Prostate gland (tissue), 2 donors: ENCODE measurements at places on chromosomes 6 and 20.

DNA sequence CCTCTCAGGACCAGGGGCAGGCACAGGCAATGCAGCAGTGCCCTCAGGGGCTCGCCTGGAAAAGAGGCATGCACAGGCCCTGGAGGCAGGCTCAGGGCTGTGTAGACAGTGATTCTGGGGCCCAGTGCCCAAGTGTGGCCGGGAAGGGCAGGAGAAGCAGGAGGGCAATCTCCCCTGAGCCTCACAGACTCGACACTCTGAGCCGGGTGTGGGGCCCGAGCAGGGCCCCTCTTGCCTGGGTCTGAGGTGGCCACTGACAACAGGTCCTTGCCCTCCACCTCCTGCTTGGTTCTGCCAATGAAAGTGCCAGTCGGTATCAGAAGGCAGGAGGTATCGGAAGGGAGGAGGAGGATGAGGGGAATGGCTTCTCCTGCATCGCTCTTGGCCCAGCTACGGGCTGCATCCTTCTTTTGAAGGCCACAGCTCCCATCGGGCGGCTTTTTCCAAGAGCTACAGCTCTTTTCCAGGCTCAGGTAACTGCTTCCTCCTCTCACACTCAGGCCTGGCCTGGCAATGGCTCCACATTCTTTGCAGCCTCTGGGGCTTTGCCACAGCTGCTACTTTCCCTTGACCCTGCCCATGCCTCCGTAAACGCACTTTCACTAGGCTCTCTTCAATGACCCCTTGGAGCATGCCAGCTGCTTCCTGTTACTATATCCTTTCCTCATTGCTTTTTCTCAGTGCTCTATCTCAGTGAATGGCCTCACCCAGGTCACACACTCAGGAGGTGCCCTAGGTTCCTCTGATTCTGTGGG is 24.5 kb downstream of the GABRR2 start:
- DNase-seq, result no peak

DNA sequence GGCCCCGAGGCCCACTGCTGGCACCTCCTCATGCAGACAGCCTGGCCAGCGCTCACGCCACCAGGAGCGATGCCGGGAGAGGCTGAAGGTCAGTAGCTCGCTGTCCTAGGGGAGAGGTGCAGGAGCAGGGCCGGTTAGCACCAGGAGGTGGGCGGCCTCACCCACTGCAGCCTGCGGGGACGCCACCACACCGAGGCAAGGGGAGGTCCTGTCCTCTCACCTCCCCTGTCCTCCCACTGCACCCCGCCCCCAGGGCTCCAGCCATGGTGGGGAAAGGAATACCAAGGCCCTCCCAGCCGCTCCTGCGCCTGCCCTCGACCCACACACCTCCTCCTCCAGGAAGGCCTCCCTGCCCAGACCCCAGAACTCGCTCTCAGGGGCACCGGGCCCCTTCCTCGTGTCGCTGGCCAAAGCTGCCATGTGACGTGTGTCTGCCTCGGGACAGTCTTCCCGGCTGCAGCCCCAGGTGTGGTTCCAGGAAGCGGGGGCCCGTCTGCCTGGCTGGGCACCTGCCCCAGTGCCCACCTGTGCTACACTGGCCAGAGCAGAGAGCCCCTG is 6.5 kb downstream of the NKAIN4 start:
- DNase-seq, result no peak

DNA sequence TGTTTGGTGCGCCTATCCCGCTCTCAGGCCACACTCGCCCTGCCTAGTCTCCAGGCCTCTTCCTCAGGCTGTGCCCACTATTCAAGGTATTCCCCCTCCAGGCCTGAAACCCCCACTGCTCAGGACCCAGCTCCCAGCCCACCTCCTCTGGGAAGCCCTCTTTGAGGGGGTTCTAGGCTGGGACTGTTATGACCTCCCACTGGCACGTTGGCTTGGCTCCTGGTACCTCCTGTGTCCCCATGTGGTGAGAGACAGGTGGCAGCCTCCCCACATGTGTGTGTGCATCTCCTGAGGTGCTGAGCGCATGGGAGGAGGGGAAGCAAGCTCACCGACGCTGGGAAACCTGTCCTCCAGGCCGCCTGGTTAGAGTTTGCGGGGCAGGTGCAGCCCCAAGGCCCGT is 82.5 kb downstream of the EDN3 start:
- DNase-seq, result no peak

DNA sequence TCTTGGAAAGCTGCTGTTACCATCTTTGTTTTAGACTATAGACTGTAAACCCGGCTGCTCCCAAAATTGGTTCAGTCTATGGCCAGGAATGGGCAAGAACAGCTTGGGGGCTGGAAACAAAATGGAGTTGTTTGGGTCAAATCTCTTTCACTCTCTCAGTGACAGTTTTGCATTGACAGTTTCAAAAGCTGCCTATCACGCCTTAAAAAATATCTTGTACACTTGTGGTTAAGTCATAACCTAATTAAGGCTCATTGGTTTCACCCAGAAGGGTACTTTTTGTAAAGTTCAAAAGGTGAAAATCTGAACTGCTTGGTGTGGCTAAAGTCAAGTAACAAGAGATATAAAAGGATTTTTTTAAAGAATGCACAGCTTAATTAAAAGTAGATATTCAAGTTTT is 76.1 kb upstream of the PRL start:
- DNase-seq, result no peak

DNA sequence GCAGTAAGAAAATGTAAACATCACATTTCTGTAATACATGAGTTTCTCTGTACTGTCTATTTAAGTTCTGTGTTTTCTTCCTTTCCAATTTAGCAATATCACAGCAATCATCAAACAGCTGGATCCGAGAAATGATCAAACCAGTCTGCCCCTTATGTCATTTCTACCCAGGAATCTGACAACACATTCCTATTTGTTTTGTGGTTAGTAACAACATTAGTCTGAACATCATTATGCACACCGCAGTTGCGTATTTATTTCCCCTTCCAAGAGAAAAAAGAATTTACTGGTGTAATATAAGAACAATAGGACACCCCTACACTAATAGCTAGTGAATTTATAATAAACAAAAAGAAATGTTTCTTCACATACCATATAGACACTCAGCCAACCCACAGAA is 179.5 kb downstream of the BTBD9 start:
- no peak for DNase-seq

DNA sequence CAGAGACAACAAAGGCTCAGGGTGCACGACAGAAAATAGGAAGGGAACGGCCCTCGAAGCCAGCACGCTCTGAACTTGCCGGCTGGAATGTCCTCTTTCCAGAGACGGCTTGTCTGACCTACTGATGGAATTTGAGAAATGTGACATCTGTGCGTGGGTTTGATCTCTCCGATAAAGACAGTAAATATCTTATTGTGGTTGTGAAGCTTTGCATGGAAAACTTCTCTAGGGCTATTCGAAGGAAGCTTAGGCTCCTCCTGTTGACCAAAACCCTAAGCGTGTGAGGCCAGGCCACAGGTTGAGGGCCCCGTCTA is 247.3 kb downstream of the ZNF217 start:
- DNase-seq, result no peak

GRCh38 chr6:30837870-30838269 is 46.4 kb upstream of the DDR1 start:
- DNase-seq, result no peak

DNA sequence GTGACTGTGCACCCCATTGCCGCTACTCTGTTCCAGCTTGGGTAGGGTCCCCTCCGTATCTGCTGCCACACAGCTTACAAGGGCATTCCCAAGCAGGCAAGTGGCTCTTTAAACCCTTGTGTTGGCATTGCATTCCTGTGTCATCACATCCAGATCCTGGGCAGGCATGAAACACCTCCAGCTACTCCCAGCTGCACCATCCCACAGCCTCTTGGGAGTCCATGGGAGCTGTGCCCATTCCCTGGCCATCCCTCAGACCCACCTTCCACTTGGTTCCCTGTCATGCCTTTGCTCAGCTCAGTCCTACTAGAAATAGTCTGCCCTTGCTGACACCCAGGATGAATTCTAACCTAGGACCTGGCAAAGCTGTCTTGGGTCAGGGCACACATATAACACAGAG is 87.7 kb downstream of the PSMG4 start:
- no peak for DNase-seq

DNA sequence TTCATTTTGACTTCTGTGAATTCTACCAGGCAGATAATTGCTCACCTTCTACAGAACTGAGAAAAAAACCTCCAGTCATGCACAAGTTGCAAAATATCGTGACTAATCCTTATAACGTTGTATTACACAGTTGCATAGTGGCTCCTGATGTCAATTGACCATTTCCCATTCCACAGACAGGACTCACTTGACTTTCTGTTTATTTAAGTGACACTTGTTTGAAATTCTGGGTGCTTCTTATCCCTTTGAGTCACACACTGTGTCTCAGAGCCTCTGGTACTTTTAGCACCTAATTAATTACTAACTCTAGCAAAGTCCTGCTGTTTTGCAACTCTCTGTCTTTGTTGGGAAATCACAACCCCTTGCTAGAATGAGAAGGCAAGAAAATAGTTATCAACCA is 16.2 kb upstream of the RSPO3 start:
- DNase-seq, result no peak

DNA sequence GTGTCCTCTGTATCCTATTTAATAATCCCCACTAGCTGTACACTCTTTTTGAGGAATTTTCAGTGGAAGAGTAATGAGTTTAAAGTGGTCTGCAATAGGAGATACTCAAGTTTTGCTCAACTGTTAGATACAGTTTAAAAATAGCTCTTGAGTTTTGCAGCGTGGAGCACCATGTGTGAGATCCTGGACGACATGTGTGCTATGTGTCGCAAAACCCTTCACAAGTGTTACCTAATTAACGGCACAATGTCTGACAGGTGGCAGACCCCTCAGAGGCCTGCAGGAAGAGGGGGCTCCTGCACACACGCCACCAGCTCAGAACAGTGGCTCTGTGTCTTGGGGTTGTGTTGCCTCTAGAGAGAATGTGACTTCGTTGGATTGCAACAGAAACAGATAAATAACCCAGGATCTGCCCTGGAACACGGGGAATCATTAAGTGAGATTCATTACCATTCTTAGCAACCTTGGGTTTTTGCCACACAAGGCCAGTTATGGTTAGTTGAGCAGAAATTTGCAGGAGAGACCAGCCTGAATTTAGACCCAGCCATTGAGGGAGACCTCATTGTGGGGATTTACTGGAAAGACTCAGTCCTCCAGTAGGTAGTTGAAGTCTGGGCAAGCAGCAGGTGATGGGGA is 73.8 kb downstream of the SASH1 start:
- DNase-seq, result no peak

GRCh38 chr6:28988536-28989311 is 16.4 kb downstream of the ZNF311 start:
- no peak for DNase-seq

- no peak for DNase-seq
Measured at GRCh38 chr6:110900028-110900598, 25.5 kb downstream of the AMD1 start.

DNA sequence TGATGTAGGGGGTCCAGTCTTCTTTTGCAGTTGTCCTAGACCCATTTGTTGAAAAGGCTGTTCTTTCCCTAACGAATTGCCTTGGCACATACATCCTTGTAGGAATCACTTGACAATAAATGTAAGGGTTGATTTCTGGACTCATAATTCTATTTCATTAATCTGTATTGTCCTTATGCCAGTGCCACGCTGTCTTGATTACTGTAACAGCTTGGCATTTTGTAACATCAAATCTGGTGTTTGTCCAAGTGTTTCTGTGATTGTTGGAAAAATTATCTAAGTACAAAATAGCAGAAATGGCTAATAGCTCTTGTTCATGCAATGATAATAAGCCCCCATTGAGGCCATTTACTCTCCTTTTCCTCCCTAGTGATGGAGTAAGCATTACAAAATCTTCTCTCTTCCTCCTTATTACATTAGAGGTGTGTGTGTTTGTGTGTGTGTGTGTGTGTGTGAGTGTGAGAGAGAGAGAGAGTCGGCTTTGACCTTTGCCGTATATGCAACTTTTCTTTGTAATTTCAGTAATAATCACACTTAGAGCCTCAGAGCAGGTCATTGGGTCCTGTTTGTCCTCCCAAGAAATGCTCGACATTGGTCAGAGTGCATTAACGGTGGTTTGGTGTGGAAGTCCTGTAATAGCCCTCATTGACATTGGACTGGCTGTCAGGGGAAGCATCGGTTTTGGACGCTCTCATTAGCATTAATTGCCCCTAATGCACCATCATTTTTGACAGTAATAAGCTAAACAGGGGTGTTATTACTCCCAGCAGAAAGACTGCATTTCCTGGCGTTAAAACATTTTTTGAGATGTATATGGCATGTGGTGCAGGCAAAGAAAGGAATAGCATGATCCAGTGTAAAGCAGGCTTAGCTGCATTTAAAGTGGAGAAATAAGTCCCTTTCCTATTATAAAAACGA is 40.7 kb upstream of the MROH8 start:
- DNase-seq, result no peak

GRCh38 chr6:3809515-3809891 is 39.7 kb upstream of the FAM50B start:
- no peak for DNase-seq

DNA sequence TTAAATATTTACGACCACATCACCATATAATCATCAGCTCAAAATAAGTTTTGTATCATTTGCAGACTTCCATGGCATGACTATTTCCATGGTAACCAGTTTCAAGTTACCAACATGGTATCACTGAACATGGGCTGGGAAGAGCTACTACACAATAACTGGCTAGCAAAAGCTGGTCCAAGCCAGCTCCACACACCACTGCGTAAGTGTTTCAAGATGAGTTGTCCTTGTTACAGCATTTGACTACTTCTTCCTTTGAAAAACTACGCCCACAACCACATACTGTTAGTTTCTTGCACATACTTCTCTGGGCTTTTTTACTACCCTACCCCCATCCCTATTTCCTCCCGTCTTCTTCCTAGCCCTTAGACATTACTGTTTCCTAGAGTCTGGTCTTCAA is 8.5 kb downstream of the CD164 start:
- DNase-seq, result no peak

DNA sequence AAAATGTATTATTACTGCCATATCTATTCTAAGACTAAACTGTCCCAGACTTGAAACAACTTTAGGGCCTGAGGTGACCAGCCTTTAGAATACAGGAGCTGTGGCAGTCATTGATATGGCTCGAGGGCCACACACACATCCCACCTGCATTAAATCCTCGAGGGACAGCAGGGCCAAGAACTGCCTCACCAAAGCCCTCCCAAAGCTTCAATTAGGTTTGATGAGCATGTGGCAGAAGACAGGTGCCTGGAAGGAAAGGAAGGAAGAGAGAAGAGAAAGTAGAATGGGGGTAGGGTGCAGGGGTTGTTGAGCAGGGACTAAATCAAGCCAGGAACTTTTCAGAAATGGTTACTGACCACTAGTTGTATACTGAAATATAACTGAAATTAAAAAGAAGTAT is 115.0 kb downstream of the PDSS2 start:
- no peak for DNase-seq

DNA sequence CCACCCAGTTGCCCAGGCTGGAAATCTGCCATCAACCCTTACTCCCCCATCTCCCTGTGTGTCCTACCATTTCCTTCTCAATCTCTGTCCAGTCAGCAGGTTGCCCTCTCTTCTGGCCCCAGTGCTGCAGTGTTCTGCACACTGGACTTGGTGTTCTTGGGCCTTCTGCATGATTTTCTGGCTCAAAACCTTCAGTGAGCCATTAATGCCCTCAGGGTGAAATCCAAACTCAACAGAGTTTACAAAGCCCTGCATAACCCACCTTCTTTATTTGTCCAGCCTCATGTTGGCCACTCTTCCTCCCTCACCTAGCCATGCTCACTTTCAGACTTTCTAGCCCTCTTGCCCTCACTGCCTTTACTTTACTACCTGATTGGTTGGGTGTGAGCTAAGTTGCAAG is 5.0 kb upstream of the GSTA3 start:
- DNase-seq, result no peak
